ENCODE measurements at places on chromosomes 13 and 19.

- no peak for DNase-seq
Measured at GRCh38 chr13:44403461-44404056, 29.9 kb downstream of the SERP2 start.

GRCh38 chr13:73622381-73622780 lies 511.8 kb downstream of the KLF12 start:
- no peak for DNase-seq

DNA sequence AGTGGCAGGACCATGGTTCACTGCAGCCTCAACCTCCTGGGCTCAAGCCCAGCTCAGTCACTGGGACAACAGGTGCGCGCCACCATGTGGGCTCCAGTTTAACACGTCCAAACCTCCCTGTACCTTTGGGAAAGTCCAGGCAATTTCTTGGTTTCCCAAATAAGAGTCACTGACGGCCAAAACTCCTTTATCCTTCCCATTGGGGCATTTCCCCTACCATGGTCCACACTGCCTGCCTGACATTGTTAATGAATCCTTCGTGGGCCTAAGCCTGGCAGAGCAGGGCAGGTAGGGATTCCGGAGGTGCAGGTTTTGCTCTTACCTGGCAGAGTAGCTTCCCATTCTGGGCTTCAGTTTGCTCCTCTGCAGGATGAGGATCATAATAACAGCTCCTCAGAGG lies 66.2 kb upstream of the TM9SF2 start:
- DNase-seq, result no peak

- DNase-seq, result no peak
Measured at GRCh38 chr19:28793391-28794168, 419.4 kb downstream of the UQCRFS1 start.

GRCh38 chr13:99377641-99378040 lies 70.4 kb upstream of the GPR183 start:
- no peak for DNase-seq

- DNase-seq, result peak; percentile 80
Measured at GRCh38 chr13:29465741-29466293, 129.7 kb downstream of the SLC7A1 start.

- DNase-seq, result no peak
Measured at GRCh38 chr13:28049880-28050875, 50.2 kb downstream of the FLT3 start.

DNA sequence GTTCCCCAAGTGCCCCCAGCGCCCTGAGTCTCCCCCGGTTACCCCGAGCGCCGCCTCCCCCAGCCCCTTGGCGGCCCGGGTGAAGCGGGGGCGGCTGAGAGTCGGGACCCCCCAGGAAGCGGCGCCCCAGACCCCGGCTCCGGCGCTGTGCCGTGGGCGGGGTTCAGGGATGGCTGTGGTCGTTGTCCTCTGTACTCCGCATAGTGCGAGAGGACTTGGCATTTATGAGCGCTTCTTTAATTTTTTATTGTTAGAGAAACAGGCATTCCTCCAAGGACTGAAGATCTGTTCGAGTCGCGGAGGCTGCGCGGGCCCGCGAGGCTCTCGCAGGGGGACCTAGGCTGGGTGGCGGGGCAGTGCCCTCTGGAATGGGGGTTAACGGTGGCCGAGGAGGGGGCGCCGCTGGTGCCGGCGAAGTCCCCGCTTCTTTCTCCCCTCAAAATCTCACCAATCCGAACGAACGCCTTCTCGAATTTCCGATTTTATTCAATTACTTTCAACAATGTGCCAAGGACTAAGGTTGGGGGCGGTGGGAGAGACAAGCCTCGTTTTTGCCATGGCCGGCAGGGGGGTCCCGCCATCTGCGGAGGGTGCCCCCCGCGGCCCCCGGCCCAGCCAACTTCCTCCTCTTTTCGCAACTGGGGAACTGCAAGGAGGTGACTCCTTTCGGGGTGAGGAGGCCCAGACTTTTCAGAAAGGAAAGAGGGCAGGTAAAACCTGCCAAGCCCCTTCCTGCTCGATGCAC lies 596 bp upstream of the GJB2 start:
- no peak for DNase-seq

- DNase-seq, result peak; percentile 65
Measured at GRCh38 chr13:110103534-110103933, 203.4 kb downstream of the COL4A1 start.

DNA sequence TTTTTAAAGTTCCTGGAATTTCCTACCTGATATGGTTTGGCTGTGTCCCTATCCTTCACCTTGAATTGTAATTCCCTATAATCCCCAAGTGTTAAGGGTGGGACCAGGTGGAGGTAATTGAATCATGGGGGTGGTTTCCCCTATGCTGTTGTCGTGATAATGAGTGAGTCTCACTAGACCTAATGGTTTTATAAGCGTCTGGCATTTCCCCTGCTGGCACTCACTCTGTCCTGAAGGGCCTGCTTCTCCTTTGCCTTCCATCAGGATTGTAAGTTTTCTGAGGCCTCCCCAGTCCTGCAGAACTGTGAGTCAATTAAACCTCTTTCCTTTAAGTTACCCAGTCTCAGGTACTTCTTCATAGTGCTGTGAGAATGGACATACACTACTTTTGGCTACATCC lies 298.7 kb downstream of the HS6ST3 start:
- no peak for DNase-seq

GRCh38 chr19:10105509-10106099 lies 558 bp upstream of the PPAN start:
- no peak for DNase-seq

DNA sequence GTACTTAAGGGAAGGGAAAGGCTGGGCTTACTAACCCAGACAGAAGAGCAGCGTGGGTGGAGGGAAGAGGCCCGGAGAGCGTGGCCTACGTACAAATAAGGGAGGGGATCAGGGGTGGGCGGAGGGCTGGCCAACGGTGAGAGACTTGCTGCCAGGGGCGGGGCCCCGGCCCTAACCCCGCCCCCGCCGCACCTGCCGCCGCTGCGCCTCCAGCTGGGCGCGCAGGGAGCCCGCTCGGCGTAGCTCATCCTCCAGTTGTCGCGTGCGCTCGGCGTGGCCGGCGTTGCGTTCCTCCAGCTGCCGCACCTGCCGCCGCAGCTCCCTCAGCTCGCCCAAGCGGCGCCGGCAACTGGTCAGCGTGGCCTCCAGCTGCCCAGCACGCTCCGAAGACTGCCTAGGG lies 5.7 kb downstream of the HOOK2 start:
- DNase-seq, result no peak

- peak; percentile 23 for DNase-seq
Measured at GRCh38 chr19:40165362-40165937, 25.8 kb upstream of the MAP3K10 start.

GRCh38 chr19:42555801-42556200 lies 27.5 kb upstream of the CEACAM1 start:
- no peak for DNase-seq

DNA sequence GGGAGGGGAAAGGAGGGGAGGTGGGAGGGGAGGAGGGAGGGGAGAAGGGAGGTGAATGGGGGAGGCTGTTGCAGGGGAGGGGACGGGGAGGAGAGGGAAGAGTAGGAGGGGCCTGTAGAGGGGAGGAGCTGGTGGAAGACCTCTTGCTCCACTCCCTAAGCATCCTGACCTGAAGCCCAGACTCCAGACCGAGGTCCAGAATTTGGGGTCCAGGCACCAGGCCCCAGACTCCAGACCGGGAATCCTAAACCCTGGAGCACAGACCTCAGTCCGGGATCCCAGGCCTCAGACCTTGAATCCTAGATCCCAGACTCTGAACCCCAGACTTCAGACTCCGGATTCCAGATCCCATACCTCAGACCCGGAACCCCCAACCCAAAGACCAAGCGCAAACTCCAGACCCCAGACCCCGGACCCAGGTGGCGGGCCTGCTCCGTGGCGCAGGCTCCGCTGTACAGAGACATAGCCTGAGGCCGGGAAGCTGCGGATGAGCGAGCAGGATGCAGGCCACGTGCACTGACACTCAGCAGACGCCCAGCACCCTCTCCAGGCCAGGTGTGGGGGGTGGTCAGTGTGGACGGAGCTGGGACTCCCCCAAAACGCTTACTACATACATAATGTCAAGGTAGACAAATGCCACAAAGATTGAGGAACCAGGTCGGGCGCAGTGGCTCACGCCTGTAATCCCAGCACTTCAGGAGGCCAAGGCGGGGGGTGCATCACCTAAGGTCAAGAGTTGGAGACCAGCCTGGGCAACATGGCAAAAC lies 710 bp upstream of the BTBD2 start:
- peak; percentile 86 for DNase-seq

GRCh38 chr13:78659450-78659730 lies 435 bp upstream of the OBI1 start:
- peak; percentile 1 for DNase-seq

DNA sequence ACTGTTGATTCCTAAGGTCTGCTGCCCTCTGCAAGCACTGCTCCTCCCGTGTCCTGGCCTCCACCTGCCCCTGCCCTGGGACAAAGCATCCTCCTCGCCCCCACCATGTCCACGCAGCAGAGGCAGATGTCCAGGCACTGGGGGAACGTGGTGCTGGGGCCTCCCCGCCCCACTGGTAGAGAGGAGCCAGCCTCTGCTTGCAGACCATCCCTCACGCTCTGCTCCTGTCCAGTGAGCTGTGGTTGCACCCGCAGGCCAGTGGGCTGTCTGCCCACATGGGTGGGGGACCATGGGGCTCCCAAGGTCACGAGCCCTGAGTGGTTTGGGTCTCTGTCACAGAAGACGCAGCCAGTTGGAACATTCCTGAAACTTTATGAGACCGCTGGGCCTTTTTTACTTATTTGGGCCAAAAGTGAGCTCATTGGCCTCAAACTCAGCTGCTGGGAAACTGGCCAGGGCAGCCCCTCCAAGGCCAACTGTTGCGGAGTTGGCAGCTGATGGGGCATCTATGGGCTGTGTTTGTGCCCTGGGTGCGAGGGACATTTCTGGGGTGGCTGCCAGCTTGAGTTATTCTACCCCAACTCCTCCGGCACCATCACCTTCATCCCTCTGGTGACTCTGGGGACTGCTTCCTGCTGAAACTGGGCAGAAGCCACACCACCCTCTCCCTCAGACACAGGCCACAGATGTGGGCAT lies 64.8 kb upstream of the F7 start:
- DNase-seq, result no peak

DNA sequence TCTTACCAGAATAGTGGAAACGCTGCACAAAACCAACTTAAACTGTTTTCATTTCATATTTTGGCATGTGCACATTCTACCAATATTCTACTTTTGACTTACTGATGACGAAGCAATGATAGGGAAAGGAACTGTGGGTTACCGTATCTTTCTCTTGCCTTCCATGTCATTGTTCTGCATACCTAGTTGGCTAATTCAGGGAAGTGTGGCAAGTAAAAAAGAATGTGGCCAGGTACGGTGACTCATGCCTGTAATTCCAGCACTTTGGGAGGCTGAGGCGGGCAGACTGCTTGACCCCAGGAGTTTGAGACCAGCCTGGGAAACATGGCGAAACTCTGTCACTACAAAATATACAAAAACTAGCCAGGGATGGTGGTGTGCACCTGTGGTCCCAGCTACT lies 108.2 kb downstream of the SIPA1L3 start:
- DNase-seq, result no peak

GRCh38 chr19:9075064-9075949 lies 11.6 kb upstream of the OR1M1 start:
- peak; percentile 93 for DNase-seq

- DNase-seq, result no peak
Measured at GRCh38 chr19:8722032-8722431, 598 bp downstream of the OR2Z1 start.

GRCh38 chr13:64470751-64471150 lies 2759.4 kb downstream of the PCDH9 start:
- no peak for DNase-seq

DNA sequence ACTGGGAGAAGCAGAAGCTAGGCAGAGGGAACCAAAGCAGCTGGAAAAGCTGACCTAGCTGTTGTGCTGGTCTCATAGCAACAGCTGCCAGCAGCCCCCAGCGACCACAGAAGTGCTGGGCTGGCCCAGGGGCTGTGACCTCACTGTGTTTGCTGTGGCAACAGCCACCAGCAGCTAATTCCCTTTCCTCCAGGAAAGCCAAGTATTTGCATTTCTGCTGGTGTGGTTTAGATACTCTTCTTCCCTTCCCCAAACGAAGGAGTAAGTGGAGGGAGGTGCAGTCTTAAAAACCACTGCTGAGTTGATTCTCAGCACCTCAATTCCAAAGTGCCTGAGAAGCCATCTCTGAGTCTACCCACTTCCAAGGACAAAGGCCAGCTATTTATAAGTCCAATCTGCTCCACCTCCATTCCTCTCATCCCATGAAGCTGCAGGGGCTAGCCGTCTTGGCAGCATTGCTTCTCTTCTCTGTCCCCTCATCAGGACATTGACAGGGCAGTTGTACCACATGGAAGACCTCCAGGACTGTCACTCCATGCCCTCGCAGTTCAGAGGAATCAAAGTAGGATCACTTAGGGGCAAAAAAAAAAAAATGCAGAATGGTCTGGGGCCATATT lies 11.5 kb upstream of the CCDC97 start:
- peak; percentile 37 for DNase-seq

DNA sequence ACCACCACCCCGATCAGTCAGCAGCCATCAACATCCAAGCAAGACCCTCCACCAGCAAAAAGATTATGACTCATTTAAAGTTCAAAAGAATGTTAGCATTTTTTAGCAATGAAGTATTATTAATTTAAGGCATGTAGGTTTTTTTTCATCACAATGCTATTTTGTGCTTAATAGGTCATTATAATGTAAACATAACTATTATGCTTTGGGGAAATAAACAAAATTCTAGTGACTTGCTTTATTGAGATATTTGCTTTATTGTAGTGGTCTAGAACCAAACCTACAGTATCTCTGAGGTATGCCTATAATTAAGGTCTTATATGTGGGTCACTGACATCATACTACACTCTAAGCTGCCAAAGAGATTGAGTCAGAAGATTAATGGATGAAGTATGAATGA lies 20.0 kb downstream of the KLF12 start:
- peak; percentile 70 for DNase-seq

DNA sequence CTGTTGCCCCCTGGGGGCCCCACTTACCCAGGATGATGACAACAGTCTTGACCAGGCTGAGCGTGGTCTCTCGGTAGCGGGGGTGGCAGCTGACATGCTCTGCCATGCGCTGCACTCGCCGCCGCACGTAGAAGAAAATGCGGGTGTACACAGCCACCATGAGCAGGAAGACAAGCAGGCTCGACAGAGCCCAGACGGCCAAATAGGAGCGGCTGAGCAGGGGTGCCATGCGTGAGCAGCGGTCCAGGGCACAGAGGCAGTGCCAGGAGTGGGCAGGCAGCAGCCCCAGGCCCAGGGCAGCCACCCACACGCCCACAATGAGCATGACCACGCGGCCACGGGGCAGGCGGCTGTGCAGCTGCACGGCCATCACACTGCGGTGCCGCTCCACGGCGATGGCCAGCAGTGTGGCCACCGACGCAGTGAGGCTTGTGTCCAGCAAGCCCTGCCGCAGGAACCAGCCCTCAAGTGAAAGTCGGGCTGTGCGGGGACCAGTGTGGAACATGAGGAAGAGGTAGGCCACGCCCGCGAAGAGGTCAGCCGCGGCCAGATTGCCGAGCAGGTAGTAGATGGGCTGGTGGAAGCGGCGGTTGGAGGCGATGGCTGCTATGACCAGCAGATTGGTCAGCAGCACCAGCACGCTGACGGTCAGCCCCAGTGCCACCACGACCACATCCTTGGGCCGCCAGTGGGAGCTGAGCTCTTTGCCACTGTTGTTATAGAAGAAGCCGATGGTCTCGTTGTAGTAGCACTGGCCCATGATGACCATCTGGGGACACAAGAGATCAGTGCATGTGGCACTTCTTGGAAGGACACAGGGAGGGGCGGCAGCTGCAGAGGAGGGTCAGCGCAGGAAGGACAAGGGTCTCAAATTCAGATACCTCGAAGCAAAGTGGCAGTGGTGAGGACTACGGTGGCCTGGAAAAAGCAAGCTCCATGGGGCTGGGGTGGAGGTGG lies 1.2 kb downstream of the LPAR2 start:
- DNase-seq, result no peak

- no peak for DNase-seq
Measured at GRCh38 chr13:23724196-23724970, 154.2 kb downstream of the TNFRSF19 start.

Measured in fibroblast of skin of abdomen (primary cell).